ENCODE measurements at places on chromosomes 11 and 22.

GRCh38 chr22:41052661-41053490 lies 39.5 kb upstream of the EP300 start:
- no peak for DNase-seq

- no peak for DNase-seq
Measured at GRCh38 chr11:66218036-66218435, 50.4 kb upstream of the RAB1B start.

GRCh38 chr11:68049509-68050370 lies 10.9 kb downstream of the TCIRG1 start:
- DNase-seq, result no peak

- no peak for DNase-seq
Measured at GRCh38 chr22:44859641-44860040, 107.3 kb downstream of the ARHGAP8 start.

DNA sequence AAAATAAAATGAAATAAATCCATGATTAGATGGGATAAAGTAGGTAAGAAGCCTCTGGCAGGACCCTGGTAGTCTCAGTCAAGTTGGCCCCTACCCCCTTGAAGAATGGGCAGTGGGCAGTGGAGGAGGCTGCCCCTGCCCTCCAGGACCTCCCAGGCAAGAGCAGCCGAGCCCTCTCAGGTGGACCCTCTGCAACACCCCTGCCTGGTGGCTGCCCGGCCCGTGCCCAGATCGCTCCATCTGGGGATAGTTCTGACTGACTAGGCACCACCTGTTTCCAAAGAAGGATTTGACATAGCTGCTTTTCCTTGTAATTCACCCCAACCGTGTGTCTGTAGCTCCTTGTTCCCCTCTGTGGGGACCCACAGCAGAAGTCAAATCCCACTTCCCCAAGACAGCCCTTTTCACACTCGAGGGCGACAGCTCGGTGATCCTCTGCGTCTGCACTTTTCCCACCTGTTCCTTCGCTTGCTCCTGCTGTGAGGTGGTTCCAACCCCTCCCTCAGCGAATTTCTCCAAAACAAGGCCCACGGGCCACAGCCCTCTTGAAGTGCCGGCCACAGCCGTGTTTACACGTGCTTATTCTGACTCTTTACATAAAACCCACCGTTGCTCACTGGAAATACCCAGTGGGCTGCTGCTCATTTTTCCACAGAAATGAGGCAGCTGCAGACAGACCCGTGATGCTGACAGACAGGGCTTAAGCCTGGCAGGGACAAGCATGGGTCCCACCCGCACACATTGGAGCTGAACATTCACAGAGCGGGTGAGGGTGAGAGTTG lies 5.5 kb upstream of the TMPRSS13 start:
- DNase-seq, result no peak

GRCh38 chr11:111652184-111652583 lies 49.9 kb downstream of the SIK2 start:
- no peak for DNase-seq

- no peak for DNase-seq
Measured at GRCh38 chr11:98800696-98801095, 220.1 kb upstream of the CNTN5 start.

DNA sequence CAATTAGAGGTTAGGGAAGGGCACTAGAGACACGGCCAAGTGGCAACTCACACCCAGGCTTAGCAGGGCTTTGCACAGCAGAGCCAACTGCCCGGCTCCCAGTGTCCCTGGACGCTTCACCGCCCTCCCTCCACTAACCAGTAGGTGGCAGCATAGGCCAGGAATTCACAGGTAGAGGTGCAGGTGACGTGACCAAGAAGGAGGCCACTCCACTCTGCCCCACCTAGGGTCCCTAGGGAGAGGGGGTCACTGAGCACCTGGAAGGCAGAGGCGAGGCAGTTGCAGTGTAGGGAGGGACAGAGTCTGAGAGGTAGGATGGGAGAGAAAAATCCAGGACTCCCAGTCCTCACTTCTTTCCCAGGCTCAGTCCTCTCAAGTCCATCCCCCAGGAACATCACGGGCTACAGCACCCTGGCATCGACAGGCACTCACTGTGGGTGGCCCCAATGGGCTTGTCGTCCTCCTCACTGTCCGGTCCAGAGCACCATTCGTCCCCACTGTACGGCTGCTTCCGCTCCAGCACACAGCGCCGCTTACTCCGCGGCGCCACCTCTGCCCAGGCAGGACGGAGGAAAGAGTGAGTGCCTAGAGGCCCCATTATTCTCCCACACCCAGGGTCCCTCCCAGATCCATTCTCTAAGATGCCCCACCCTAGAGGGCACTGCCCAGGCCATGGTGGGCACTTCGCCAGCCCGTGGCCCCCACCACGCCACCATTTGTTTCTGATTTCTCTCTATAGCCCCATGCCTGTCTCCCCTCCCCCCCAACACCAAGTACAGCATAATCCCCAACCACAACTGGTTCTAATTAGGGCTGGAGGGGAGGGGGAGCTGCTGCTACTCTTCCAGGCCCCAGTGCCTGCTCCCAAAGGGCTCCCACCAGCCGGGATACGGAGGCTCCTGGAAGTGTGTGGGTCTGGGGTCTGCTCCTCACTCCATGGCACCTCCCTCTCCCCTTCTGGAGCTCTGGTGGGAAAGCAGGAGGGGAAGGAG lies 18.4 kb downstream of the BCL9L start:
- peak; percentile 80 for DNase-seq

DNA sequence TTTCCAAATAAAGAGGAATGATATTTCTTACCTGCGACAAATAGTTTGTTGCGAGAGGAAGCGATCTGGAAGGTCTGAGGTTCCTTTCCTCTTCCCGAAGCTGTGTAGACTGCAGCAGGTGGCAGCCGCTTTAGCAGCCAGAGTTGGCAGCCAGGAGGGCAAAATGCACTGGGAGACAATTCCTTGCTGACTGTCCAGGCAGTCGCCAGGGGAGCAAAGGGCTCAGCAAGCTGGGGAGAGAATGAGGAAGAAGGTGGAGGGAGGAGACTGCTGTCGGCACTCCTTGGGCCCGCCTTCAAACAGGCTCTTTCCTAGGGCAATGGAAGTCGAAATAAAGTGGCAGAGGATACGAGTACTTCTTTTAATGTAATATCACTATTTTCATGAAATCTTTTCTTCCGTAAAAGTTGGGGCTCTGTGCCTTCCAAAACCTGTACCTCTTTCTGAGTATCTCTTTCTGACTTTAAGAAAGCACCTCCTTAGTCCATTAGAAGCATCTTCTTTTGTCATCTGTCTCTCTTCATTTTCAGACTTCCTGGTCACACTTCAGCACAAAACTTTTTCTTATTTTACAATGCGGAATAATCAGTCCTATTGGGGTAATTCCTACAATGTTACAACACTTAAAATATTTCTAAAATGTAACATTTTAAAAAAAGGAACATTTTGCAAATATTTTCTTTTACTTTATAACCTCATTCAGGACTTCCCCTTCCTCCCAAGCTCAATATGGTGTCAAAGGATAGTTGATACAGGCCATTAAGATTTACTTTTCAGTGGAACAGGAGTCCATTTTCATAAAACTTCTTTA lies at the start of gene IL18:
Gene IL18 (minus strand): TSS at position 220 of the 811 bp plus-strand sequence. CDS start 9,041 bp downstream, outside the sequence.
- peak; percentile 55 for DNase-seq

DNA sequence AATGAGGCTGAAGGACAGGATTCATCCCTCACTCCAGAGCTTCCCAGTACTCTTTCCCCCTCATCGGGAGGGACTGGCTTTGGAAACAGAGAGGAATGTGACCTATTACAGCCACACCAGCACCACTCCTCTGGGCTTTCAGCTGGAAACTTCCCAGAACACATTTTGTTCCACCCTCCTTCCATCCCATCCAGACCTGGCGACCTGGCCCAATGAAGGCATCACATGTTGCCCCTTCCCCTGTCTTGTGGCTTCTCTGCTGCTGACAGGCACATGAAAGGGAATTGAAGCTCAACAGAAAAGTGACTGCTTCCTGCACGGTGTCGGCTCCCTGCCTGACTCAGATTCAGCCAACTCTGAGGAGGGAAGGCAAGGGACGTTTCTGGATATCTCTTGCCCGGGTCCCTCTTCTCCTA lies 19.1 kb downstream of the IRAG1 start:
- DNase-seq, result no peak

GRCh38 chr11:113781682-113782081 lies 2.1 kb downstream of the CLDN25 start:
- no peak for DNase-seq

GRCh38 chr11:44400431-44400830 lies 90.5 kb upstream of the ALX4 start:
- DNase-seq, result peak; percentile 51

DNA sequence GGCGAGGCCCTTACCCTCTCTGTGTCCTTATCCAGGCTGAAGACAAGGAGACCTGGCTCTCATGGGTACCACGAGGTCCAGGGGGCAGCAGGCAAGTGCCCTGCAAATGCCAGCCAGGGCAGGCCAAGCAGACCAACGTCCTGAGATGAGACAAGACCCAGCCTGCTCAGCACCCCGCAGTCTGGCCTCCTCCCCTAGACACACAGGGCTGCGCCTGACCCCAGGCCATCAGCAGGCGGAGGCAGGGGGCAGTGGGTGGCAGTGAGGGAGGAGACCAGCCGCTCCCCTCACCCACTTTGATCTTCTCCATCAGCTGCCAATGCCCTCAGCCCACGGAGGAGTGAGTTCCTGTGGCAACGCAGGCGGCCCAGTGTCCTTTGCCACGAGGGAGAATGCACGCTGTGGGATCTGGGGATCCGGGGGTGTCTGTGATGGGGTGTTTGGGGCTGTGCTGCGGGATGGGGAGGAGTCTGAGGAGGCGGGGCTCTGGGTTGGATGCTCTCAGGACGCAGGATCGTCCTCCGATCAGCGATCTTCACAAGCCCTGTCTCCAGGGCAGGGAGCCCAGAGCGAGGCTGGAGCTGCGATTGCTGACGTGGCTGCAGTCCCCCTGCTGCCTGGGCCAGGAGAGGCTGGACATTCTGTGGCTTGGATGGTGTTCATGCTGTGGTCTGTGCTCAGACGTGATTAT lies 30.5 kb upstream of the PPARA start:
- peak; percentile 51 for DNase-seq

DNA sequence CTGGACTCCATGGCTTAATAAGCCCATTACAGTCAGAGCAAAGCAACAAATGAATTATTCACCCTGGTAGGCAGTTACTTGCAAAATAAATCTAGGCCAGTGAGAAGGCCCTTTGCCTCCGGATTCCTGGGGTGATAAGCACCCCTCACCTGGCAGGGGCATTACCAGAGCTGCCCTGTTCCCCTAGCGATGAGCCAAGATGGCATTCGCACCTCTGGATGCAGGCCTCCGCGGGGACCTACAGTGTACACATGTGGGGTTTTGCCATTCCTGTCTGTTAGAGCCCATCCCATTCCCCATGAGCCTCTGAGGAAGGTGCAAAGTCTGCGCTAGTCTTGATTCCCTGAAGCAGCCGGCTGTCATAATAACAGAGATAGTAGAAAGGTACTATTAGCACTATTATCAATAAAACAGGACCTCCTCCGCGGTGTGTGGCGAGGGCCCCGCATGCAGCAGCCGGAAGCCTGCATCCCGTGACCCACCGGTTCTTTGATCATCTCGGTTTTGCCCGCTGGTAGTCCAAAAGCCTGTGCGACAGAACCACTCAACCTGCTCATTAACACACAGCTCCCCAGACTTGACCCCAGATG lies 344.3 kb downstream of the BRD1 start:
- no peak for DNase-seq

- DNase-seq, result no peak
Measured at GRCh38 chr11:23010790-23011335, 150.6 kb upstream of the CCDC179 start.

DNA sequence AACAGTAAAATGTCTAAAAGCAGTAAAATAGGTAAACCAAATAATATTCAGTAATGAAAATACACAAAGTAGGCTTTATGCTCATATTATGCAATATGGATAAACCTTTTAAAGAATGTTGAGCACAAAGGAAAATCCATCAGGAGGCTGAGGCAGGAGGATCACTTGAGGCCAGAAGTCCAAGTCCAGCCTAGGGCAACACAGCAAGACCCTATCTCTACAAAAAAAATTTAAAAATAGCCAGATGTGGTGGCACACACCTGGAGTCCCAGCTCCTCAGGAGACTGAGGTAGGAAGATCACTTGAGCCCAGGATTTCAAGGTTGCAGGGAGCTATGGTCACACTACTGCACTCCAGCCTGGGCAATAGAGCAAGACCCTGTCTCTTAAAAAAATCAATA lies 17.7 kb upstream of the LMO2 start:
- DNase-seq, result no peak

- DNase-seq, result no peak
Measured at GRCh38 chr11:76892306-76892705, 31.6 kb downstream of the ACER3 start.

- DNase-seq, result no peak
Measured at GRCh38 chr11:122367809-122368231, 251.8 kb upstream of the BLID start.

- DNase-seq, result no peak
Measured at GRCh38 chr11:46143049-46143806, 22.0 kb upstream of the PHF21A start.

- DNase-seq, result no peak
Measured at GRCh38 chr11:8793114-8793777, 110.7 kb downstream of the RPL27A start.

- no peak for DNase-seq
Measured at GRCh38 chr11:9155930-9156329, 64.5 kb upstream of the SCUBE2 start.

- DNase-seq, result no peak
Measured at GRCh38 chr11:76148941-76149613, 57.2 kb downstream of the WNT11 start.

DNA sequence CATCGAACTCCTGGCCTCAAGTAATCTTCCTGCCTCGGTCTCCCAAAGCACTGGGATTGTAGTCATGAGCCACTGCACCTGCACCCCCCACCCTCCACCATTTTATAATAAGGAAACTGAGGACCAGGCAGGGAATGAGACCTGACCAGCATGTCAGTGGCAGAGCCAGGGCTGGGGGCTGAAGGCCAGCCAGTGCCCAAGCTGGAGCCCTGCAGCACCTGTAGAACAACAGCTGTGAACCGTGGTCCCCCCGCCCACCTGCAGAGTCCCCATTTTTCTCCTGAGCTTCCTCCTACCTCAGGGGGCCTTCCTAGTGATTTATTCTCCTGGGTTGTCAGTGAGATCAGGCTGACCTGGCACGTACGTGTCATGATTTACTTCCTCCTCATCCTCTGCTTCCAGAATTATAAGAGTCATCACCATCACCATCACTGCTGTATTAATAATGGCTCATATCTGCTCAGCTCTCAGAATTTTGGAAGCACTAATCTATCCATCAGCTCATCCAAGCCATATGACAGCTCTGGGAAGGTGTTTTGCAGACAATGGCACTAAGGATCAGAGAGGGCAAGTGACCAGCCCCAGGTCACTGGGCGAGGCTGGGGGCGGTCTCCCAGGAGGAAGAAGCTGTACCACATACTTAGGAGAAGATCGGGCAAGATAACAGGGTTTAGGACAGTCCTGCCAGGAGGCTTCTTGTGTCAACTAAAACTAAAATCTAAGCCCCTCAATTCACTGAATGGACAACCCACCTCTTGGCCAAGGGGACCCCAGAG lies 5.5 kb upstream of the SLCO2B1 start:
- no peak for DNase-seq

Measured in K562 (cell line).